ENCODE measurements at places on chromosomes 13 and 19.

DNA sequence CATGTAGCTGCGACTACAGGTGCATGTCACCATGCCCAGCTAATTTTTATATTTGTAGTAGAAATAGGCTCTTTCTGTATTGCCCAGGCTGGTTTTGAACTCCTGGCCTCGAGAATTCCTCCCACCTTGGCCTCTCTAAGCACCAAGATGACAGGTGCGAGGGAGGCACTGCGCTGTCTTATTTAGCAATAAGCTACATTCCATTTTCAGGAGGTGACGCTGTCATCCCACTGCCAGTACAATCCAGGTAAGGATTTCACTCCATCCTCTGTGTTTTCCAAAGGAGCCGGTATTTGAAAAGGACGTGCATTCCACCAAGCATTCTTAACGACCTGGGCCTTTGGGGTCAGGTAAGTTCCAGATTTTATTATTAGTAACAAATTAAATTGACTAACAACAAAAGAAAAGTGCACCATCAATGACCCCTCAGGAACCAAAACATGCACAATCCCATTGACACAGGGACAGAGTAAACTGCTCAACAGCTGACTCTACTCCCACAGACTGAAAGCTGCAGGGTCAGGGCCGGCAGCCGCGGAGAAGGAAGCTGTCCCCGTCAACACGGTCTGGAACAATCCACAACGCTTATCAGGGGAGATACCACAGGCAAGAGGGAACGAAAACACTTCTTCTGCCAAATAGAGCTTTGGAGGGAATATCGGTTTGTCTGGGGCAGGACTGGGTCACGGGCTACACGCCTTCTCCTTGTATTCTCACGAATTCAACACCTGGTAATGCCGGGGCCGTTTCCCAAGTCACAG, 82.8 kb downstream of the INSR start:
- no peak for DNase-seq

DNA sequence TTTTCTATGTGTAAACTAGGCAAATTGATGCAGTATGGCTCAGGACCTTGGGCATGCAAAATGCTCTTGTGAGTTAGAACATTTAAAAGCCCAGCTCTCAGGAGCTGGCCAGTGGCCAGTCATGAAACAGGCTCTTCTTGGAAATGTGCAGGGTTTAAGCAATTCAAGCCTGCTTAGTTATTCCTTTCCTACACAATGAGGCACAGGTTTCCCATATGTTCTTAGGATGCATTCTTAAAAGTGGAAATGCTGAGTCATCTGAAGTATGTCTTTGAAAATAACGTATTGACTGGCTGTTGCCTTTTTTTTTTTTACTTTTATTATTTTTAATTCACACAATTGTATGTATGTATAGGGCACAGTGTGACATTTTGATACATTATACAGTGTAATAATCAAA, 300.7 kb downstream of the SLC7A1 start:
- no peak for DNase-seq

- DNase-seq: no peak
Measured at GRCh38 chr19:14021474-14021873, 6.5 kb upstream of the RLN3 start.

- no peak for DNase-seq
Measured at GRCh38 chr13:20051366-20051765, 92.8 kb downstream of the ZMYM2 start.

GRCh38 chr19:18704971-18705370, 21.5 kb downstream of the CRTC1 start:
- no peak for DNase-seq

DNA sequence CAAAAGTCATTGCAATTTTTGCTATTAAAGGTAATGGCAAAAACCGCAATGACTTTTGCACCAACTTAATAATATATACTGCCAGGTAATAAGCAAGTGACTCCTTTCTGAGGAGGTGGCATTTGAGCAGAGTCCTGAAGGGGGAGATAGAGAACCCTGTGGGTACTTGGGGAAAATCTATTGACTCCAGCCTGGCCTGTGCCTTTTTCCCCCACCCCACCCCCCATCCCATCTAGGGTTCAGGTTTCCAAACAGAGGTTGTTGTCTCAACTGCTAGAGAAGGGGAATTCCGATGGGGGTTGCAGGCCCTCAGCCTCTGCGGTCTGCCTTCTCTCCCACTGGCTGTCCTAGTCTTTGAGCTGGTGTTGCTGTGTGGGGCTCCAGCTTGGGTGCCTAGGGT, 11.5 kb downstream of the S1PR2 start:
- DNase-seq: no peak

GRCh38 chr19:33085570-33086128, 4.7 kb downstream of the GPATCH1 start:
- DNase-seq: no peak

- DNase-seq: no peak
Measured at GRCh38 chr13:20157151-20157796, 3.6 kb downstream of the GJA3 start.

GRCh38 chr13:110042253-110042950, 256.0 kb upstream of the IRS2 start:
- no peak for DNase-seq

DNA sequence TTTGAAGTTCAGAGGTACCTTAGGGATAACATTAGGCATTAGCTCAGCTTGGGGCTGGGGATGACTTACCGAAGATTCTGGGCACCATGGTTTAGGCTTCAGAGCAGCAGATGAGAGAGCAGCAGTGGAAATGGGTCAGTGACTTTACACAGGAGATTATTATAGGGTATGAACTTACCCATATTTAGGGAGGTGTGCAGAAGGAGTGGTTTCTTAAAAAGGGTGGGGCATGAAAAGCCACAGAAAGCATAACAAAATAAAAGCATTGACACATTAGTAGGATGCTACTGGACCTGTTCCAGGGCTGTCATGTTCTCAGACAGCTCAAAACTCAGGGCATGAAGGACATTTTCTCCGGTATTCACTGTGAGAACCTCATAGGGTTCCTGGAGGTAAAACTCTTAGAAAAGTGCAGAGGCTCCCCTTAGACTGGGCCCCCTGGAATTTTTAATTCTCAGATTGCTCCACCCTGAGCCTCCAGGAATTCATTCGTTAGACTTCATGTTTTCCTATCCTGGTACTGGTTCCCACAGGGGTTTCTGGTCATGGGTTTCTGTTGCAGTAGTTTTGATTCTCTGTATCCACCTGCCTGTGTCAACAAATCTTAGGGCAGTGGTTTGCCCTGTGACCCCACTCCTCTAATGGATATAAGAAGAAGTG, 20.7 kb downstream of the IGFL1 start:
- DNase-seq: no peak

- DNase-seq: no peak
Measured at GRCh38 chr13:41061914-41062837, 867 bp downstream of the WBP4 start.

- DNase-seq: no peak
Measured at GRCh38 chr13:31440132-31440531, 240.4 kb downstream of the B3GLCT start.

- no peak for DNase-seq
Measured at GRCh38 chr13:71851498-71852409, 15.2 kb downstream of the DACH1 start.

DNA sequence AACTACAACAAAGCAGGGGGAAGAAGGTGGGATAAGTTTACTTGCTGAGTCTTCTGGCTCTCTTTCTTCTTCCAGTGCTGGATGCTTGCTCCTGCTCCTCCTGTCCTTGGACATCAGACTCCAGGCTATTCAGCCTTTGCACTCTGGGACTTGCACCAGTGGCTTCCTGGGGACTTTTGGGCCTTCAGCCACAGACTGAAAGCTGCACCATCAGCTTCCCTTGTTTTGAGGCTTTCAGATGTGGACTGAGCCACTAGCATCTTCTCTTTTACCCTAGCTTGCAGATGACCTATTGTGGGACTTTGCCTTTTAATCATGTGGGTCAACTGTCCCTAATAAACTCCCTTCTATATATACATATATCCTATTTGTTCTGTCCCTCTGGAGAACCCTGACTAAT, 173.0 kb upstream of the UFM1 start:
- no peak for DNase-seq
